Activated T-helper 2 cell treated with anti-CD3 and anti-CD28 coated beads, Interferon-gamma antibody, Interleukin-2, Interleukin-4, amounts not matched to agents 10 μg/mL and 5 μg/mL and 100 μg/mL, durations not matched to agents 14 hours and 24 hours and 36 hours (primary cell): ENCODE measurements at places on chromosomes 1 and 21.

DNA sequence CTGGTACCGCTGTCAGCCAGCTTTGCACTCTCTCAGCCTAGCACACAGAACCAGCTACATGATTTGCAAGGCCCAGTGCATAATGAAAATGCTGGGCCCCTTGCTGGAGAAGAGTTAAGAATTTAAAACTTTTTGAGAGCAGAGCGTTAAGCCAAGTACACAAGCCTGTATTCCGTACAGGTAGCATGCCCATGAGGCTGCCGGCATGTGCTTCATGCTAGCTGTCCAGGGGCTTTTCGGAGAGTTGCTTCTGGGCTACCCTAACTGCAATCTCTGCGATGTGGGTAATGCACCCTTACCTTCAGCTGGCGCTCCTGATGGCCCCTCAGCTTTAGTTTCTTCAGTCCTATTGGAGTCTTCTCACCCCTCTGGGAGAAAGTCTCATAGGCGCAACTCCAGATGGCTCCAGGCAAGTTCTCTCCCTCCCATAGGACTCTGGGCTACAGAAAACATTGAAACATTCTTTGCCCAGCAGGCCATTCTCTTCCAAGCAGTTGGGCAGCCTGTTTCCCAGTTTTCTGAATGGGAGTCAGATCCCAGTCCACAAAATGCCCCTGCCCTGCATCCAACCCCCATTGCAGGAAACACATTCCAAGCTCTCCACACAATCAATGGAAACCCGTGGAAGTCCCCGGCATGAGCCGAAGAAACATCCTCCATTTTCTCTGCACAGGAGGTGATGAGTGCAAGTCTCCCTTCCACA is 5.7 kb upstream of the AKT3 start:
- DNase-seq: no peak

GRCh38 chr1:213244664-213245091 is 193.6 kb downstream of the RPS6KC1 start:
- DNase-seq: no peak

GRCh38 chr21:44737706-44738354 is 26.5 kb upstream of the TSPEAR start:
- DNase-seq: no peak

- DNase-seq: no peak
Observed at GRCh38 chr21:15206514-15206913, 141.7 kb upstream of the NRIP1 start.

DNA sequence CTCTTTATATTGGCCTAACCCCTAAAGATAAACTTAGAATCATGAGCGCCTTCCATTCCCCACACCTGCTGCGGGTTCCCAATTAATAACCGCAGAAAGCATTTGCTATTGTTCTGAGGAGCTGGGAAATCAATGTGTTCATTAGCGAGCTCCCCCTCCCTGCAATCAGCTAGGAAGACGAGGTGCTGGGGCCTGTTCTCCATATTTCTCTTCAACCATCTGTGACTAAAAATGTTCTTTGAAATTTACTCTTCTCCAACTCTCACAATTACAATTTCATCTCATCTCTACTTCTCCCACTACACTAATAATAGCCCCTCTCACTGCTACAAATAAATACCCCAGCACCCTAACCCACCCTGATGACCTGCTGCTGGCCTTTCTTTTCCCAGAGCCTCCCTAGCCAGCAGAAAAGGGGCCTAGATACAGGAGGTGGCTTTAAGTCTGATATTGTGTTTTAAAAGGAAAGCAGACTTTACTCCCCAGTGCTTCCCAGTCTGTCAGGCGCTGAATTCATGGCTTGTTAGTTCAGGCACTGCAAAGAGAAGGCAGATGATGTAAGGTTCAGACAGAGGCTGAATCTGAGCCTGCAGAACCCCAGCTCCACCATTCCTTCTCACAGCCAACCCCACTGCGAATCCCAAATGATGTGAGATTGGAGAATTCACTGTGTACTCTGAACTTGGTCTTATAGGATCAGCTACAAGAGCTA is 477.5 kb upstream of the DAB1 start:
- DNase-seq: no peak

GRCh38 chr1:41317361-41317760 is 43.9 kb upstream of the FOXO6 start:
- no peak for DNase-seq

- no peak for DNase-seq
Observed at GRCh38 chr1:53617851-53618499, 121.0 kb downstream of the GLIS1 start.

DNA sequence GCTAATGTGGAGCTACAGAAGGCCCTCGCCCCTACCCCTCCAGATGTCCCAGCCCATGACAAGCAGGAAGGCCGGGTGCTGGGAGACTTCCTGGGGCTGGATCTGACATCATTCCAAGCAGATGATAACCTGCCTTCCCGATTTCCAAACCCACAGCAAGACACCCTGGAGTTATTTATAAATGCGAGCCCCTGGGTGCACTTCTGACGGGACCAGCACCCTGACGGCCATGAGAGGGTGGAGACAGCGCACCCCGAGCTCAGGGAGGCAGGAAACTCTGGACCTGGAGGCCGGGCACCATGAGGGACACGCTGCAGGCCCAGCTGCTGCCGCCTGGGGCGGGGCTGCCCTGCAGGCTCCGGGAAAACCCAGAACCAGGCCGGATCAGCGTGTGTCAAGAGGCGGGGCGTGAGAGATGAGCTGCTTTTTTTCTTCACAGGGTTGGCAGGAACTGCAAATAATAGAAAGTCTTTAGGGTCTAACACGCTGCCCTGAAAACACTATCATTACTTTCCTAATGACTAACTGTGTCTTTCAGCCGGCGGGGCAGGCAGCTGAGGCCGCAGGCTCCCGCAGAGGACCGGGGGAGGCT is 2.5 kb upstream of the PCBP3 start:
- no peak for DNase-seq

DNA sequence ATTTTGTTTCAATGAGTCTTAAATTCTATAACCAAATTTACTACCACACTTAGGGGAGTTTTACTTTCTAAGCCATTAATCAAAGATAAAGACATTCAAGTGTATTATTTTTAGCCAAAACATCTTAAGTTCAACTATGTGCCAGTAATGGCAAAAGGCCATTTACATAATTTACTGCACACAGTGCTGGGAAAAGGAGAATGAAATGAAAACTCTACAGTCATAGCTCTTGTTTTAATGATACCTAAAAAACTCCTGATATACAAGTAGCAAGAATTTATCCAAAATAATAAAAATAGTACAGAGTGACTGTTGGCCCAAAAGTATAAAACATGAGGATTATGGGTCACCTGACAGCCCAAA is 42.4 kb upstream of the C1orf198 start:
- DNase-seq: no peak

DNA sequence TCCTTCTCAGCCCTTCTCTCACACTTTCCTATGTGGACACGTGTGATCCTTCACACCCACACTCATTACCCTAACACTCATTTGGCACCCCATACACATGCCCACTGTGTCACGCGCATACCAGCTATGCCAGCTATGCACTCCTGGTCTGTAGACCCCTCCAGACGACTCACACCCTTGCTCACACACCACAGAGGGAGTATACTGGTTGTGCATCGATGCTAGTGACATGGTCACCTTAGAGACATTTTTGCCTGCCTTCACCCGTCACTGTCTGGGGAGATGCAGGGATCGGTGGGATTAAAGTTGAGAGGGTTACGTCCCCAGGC is 8.3 kb upstream of the PPM1J start:
- DNase-seq: no peak

DNA sequence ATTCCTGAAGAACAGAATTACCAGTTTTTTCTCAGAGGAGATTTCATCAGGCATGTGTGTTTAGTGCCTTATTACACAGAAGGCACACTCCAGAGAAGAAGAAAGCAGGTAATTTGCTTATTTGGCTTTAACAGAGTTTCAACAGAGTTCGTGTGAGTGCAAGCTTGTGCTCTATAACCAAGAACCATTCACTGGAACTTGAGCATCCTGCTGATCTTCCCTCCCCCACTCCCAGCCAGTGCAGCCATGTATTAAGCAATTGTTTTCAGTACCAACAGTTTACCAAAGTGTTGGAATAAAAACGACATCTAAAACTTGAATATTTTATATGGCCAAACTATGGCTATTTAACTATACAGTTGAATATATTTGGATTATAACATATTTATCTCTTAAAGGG is 4.3 kb downstream of the MGST3 start:
- DNase-seq: no peak

DNA sequence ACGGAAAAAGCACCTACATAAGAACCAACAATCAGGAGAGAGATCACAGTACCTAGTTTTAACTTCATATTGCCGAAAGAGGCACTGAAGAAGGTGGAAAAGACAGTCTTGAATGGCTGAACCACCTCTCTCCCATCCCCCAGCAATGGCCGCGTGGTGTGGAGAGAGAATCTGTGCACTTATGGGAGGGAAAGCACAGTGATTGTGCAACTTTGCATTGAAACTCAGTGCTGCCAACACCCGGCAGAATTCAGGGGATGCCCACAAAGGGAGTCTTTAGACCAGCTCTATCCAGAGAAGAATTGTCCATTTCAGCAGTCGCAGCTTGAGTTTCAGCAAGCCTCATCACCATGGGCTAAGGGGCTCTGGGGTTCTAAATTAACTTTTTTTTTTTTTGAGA is 186.3 kb upstream of the USP25 start:
- no peak for DNase-seq

DNA sequence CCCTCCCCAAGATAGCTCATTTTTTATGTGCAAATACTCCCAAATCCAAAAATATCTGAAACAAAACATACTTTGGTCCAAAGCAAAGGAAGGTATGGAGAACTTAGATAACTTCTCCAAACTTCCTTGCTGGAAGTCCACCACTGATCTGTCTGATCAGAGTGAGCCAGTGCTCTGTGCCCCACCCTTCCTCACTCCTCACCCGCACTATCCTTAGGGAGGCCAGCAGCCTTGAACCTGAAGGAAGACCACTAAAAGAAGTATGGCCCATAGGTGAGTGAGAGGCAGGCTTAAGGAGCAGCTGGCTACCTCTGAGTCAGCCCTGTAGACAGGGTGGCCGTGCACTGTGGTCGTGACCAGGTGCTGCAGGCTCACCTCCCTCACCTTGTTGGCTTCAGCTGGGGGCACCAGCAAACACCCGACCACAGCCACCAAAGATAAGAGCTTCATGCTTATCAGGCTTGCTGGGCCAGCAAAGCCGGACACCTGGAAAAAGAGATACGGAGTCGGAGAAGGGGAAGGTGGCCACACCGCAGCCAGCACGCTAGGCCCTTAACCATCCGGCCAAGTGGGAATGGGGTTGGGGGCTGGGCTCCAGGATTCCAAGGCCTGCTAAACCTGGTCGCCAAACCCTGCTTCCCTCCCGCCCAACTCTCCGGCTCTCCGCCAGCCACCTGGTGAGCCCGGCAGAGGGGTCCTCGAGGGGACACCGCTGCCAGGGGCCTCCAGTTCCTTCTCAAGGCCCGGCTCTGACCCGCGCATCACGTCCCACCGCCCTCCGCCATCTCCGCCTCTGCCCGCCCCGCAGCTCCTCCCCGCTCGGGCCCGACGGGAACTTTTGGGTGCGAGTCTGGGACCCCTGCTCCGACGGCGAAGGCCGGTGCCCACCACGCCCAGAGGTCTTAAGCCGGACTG is 543 bp downstream of the TMEM9 start:
- DNase-seq: no peak

GRCh38 chr1:1004780-1005697 is 5.1 kb upstream of the HES4 start:
- DNase-seq: no peak

DNA sequence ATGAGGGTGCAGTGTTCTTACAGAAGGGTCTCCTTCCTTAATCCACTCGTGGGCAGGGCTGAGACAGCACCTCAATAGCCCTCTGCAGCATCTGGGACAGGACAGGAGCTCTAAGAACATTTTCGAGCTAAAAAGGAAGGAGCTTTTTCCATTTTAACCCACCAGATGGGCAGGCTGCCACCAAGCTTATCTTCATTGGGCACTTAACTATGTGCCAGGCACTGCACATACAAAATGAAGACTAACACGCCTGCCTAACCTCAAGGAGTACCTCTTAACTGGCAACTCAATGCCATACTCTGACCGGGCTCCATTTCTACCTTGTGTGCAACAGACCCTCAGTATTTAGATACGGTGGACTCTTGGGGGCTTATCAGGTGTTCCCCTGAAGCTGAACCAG is 48.2 kb downstream of the SSBP3 start:
- DNase-seq: no peak

GRCh38 chr21:37176716-37177115 is 90.4 kb downstream of the VPS26C start:
- DNase-seq: no peak

GRCh38 chr1:7690496-7691182 is 80.5 kb upstream of the VAMP3 start:
- DNase-seq: no peak

GRCh38 chr1:173581383-173582079 is 21.3 kb downstream of the SLC9C2 start:
- DNase-seq: no peak
